AML-193 (cell line): ENCODE measurements at places on chromosomes 1 and 21.

DNA sequence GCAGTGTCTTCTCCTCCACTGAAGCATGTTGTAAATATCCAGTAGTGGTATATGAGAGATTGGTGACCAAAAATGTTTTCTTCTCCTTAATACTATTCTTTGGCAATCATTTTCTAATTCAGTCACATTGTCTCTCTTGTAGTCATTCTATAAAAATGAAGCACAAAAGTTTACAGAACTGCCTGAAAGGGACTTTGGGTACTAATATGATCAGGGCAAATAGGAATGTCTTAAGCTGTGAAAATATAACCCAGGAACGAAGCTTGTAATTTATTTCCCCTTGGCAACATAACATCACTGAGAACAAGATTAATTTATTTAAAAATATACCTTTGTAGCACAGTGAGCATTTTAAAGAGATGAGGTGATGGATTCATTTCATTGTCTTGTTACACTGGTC, 4.9 kb downstream of the B3GALT2 start:
- no peak for DNase-seq

DNA sequence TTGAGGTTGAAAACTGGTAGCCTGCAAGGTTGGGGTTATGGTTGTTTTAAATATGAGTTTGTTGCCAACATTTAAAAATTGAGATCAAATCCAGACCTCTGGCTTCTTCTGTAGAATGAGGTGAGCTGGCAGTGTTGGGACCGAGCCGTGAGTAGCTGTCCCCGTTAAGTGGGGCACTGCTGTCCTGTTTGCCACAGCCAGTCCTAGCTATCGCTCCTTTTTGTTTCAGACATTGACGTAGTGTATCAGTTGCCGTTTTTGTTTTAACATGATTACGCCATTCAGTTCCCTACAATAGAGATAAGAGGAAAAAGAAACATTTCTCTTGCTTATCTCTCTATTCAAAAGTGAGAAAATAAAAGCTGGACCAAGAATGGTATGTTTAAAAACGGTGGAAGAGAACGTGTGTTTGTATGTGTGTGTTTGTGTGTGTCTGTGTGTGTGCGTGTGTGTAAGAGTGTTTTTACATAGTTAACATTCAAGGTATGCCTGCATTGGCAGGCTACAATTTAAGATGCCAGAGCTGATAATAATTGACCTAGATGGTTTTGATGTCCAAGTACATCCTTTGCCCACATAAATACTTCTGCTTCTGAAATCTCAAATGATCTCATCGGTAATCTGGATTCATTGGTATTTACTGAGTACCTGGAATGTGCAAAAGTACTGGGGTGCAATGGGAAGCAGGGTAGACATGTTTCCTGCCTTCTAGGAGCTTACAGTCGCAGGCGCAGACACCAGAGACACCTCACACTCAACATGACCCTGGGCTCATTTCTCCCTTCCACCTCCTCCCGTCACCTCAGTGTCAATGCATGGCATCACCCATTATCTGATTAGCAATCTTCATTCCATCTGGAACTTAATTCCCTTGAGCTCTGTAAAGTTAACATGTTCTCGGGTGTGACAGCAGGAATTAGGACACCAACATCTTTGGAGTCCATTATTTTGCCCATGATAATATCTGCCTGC, 65.8 kb downstream of the HUNK start:
- no peak for DNase-seq

DNA sequence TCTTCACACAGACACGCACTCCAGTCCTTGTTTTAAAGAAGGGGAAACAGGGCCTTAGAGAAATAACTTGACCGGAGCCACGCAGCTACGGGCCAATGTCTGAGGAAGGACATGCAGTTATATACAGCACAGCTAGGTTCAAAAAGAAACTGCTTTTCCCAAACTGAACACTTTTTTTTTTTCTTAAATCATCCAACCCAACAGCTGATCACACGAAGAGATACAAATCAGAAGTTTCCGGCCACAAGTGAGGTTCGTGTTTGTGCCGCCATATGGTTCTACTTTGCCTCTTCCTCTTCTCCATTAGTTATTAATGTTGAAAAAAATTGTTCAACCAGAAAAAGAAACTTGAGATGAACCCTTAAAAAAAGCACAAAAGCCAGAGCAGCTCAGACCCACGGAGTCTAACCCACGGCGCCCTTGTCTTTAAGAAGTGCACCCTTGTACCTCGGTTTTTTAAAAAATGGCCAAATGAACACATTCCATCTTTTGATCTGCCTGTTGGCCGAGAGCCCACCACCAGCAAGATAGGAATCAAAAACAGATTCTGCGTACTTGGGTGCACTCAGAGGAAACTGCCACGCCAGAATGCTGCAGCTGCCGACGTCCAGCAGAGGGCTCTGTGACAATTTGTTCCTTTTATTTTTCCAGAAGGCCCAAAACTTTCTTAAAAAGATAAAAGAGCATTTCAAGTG, 78.9 kb downstream of the SLC66A1 start:
- DNase-seq: peak; percentile 61

DNA sequence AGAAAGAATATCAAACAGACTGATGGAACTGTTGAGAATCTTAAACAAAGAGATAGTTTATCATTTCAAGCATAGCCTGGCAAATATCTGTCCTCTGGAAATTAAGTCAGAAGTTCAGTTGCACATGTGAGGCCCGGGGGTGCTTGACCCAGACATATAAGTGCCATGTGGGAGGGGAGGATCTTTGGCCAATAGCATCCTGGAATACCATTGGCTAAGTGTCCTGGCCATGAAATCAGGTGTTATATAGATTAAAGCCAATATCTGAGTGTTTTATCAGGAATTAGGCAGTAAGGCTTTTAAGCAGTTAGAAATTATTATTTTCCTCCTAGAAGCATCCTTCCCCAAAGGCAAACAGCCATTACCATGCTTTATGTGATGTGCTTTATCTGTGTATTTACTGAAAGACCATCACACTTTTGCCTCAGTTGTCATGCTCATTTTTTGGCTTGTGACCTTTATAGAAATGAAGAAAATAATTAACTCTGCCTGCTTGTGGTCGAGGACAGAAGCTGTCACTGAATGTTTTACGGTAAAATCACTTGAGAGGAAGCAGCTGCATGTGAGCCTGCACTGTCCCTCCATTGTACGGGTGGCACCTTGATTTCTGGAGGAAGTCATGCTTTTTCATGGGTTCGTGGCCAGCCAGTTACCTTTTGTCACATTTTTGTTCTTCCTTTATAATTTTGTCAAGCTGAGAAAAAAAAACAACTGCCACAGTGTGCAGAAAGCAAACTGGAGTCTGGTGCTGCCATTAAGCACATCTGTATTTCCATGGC, 259.9 kb upstream of the FMN2 start:
- DNase-seq: no peak

DNA sequence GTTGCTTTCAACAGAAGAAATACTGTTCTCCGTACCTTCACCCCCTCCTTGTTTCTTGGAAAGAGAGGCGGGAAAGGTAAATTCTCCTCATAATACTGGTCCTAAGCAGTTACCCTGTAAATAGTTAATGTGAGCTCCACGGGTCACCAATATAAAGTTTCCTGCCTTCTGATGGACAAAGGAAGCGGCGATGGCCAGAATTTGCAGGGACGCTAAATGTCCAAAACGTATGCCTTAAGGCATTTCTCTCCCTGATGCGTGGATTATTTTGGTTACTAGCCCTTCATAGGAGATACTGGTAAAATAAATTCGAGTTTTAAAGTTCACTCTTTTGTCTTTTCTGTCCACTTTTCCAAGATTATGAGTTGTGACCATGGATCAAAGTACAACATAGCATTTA, 898 bp upstream of the PTGS2 start:
- DNase-seq: no peak

GRCh38 chr1:198352975-198353695, 187.3 kb downstream of the ATP6V1G3 start:
- no peak for DNase-seq
